ENCODE measurements at places on chromosomes 4 and X.
A peak's percentile ranks its signal among the peaks of the same experiment; 100 is the strongest.

DNA sequence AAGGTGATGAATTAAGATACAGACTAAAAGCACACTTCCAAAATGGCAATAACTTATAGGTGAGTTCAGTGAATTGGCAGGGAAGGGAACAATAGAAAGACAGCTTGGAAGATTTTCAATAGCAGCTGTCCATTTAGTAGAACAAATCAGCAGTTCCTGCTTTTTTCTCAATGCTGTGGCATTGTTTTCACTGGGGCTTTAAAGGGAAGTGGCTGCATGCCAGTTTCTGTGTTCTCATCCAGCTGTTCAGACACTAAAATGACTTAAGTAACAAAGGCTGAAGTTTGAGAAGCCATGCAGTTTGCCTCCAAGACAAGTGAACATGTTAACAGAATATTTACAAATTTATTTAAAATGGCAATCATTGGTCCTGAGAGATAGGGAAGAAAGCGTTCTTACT, 291.9 kb downstream of the FAM47A start:
- DNase-seq, result no peak

GRCh38 chr4:14169460-14169859, 541.9 kb upstream of the BOD1L1 start:
- DNase-seq, result no peak

DNA sequence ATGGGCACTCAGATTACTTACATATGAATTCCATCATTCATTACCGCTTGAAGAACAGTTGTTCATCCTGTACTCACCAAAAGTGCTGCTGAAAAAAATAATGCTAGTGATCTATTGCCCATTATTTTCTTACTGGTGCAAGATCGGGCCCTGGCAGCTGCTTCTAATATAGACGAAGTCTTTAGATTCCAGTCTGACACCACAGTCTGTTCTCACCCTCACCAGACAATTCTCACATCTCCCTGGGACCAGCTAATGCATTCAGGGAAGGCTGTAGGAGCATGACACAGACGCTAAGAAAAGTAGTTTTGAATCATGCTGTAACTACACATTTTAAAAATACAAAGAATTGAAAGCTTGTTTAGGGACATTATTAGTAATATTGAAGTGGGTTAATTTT, 13.8 kb downstream of the GEMIN8 start:
- no peak for DNase-seq

GRCh38 chrX:78753571-78753970, 6.1 kb downstream of the LPAR4 start:
- DNase-seq, result no peak

- no peak for DNase-seq
Observed at GRCh38 chr4:4662230-4662629, 120.4 kb upstream of the STX18 start.

DNA sequence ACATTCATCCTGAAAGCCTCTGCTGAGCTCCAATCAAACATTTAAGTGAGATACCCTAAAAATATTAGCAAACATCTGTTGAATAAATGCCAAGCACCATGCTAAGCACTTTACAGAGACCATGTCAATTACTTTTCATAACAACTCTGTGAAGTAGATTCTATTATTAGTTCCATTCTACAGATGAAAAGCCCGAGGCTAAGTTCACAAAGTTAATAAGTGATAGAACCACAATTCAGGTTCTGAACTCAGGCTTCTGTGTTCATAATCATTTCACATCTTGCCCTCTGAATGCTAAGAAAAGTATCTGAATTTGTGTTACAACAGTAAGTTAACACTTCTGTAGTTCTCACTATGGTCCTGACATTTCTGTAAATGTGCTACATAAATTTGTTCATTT, 27.4 kb downstream of the SEL1L3 start:
- DNase-seq, result no peak

GRCh38 chr4:15066140-15066539, 63.9 kb downstream of the CPEB2 start:
- no peak for DNase-seq

DNA sequence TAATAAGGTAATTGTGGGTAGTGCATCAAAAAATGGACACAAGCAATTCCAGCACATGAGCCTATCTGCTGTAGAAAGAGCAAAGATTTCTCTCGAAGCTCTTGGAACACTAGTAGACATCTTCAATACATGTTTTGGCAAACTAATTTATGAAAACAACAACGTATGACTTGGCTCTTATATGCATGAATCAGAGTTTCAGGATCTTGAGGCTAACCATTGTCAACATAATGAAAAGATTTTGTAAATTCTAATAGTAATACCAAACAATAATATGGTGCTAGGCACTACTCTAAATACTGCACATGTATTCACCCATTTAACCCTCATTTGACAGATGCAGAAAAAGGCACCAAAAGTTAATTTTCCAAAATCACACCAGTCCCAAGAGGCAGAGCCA, 25.1 kb upstream of the ANKRD50 start:
- no peak for DNase-seq

- DNase-seq, result no peak
Observed at GRCh38 chr4:137083571-137084135, 448.6 kb downstream of the PCDH18 start.

GRCh38 chrX:72270316-72270866, 6.7 kb downstream of the RPS4X start:
- DNase-seq, result no peak

- no peak for DNase-seq
Observed at GRCh38 chr4:165201806-165202205, 5.6 kb upstream of the KLHL2 start.

- DNase-seq, result no peak
Observed at GRCh38 chr4:128782076-128782715, 27.3 kb upstream of the JADE1 start.

GRCh38 chr4:90419124-90419711, 292.0 kb downstream of the CCSER1 start:
- no peak for DNase-seq

DNA sequence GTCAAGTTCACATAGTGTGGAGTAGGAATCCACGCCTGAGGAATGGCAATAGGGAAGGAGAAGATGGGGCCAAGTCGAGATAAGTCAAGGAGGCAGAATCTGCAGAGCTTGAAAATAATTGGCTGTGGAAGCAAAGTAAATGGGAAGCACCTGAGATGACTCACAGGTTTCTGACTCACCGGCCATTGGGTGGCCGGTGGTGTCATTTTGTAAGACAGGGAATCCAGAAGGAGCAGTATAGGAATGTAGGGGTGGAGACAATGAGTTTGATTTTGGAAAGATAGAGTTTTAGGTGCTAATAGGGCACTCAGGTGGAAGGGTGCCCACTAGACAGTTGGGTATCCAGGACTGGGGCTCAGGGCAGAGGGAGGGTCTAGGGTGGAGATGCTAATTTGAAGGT, 201.0 kb upstream of the MAMLD1 start:
- no peak for DNase-seq

DNA sequence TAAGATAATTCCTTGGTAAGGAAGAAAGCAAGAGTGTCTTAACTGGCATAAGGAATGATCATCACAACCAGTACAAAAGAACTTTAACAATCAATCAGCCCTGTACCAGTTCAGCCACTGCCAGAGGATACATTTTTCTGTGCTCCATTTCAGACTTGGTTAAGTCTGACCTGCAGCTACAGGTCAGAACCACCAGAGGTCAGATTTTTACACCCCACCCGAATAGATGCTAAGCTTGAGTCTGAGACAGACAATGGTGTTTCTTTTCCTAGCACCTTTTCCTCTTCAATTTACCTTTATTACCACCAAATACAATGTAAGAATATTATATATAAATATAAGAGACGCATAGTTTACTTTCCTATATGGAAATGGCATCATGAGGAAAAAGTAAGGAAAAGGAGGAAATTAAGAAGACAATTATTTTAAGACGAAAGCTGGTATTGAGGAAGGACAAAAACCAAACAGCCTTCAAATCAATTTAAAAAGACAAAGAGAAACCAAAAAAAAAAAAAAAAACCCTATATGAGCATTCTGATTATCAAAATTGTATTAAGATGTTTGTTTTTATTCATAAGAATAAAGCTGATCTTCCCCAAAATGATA, 215.3 kb upstream of the TTC29 start:
- peak; percentile 12 for DNase-seq

DNA sequence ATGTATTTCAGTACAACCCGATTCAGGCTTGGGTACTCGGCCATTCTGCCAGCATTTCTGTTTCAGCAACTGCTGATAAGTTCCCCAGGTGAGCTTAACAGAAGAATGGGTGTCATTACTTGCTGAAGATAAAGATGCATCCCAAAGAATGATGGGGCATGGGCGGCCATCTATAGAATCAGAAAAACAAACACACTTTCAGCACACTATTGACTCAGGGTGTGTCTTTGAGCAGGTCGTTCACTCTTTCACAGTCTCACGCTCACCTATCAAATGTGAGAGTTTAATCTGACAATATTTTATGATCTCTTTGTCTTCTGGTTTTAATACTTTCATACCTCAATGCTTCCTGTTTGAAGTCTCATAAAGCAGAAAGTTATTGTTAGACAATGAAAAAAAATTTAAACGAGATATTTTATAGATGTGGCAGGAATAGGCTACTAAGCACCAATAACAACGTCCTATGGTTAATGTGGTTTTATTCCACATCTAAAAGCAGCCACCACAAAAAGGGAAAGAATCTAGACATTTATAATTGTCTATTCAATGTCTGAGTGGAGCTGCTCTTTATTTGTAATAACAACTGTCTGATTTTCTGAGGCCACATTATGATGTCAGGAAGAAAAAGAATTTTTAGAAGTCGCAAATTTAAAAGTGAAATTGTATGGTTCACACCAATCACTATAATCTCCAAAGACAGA, 17.0 kb downstream of the GASK1B start:
- no peak for DNase-seq

GRCh38 chrX:24692305-24692704, 1.4 kb upstream of the POLA1 start:
- no peak for DNase-seq

DNA sequence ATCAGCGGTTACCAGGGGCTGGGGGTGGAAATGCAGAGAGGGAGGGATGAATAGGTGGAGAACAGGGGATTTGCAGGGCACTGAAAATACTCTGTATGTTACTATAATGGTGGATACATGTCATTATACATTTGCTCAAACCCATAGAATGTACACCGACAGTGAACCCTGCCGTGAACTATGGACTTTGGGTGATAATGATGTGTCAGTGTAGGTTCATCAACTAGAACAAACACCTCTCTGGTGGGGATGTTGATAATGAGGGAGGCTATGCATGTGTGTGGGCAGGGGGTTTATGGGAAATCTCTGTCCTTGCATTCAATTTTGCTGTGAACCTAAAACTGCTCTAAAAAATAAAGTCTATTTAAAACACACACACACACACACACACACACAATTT, 11.5 kb downstream of the HPSE start:
- DNase-seq, result no peak

DNA sequence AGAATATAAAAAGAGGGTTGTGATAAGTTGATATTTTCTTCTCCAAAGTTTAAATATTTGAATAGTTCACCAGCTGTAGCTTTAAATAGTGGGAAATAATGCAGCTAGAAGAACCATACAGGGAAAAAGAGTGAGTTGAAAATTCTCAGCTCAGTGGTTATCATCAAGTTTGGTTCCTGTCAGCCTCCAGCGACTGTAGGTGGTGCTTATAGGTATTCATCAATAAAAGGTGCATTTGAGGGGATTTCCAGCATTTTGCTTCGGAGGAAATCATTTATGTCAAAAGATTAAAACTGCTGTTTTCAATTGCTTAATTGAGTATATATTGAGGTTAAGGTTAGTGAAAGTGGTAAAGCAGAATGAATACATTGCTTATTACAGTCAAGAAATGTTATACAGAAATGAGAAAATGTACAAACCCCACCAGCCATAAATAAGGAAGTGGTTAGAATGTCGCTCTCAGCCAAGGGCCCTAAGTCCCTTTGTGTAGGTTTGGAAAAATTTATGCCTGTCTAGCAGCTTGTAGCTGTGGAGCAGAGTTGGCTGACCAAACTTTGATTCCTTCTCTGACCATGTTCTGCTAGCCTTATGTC, 532.9 kb upstream of the FTHL17 start:
- no peak for DNase-seq

DNA sequence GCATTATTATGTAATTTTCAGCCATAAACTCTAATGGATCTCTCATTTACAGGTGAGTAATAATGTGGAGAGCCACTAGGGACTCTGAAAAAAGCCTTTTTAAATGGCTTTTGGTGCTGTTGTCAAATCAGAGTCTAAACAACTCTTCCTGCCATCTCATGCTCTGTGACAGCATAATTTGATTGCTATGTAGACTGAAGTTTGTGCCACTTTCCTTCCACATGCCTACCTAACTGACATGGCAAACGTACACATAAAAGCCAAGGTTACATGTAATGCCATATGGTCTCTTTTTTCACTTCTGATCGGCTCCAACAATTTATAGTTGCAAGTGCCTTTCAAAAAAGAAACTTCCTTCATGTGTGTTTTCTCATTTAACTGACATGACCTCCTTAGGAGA, 94.3 kb downstream of the SH2D1A start:
- no peak for DNase-seq

GRCh38 chr4:6750286-6751221, 32.0 kb upstream of the KIAA0232 start:
- peak; percentile 17 for DNase-seq

GRCh38 chrX:42627891-42628290, 150.1 kb downstream of the PPP1R2C start:
- no peak for DNase-seq

- no peak for DNase-seq
Observed at GRCh38 chr4:103011378-103012025, 8.0 kb downstream of the SLC9B1 start.

DNA sequence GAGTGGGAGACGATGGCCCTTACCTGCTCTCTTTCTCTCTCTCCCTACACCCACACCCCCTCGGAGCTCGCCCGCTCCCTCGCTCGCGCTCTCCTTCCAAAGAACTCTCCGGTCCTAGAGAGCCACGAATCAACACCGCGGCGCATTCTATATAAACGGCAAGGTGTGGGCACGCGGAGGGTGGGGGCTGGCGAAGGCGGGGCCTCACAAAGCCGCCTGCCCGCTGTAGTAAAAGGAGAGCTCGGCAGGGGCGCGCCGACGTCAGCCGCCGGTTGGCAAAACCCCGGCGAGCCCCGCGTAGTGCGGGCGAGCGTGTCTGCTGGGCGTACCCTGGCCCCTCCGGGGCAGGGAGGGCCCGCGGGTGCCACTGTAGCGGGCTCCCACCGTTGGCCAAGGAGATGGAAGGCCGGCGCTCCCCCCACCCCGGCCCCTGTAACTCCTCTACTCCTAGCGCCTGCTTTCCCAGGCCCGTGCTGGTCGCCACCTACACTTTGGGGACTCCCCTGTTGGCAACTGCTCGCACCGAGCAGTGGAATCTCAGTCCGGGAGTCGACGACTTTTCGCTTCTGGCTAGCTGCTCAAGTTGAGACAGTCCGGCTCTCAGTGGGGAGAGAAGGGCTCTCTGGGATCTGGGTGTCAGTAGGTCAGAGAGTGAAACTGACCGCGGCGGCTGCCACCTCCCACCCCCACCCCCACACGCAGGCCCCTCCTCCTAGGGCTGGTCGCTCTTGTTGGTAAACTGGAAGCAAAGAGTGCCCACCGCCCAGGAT, 325.5 kb upstream of the F9 start:
- no peak for DNase-seq

- no peak for DNase-seq
Observed at GRCh38 chr4:2874861-2875260, 31.2 kb downstream of the ADD1 start.

GRCh38 chrX:103002576-103002975, 61.4 kb downstream of the BEX1 start:
- DNase-seq, result no peak

GRCh38 chrX:2430265-2430825, 70.4 kb downstream of the DHRSX start:
- DNase-seq, result no peak

GRCh38 chr4:147360301-147360700, 120.6 kb upstream of the EDNRA start:
- DNase-seq, result no peak
